Smooth muscle cell of trachea (primary cell): ENCODE measurements at places on chromosomes 1 and 21. TPM values are rescaled to one million over a fixed set of nuclear protein-coding genes. Genes with fewer than 3 reads are reported as not detected.

Gene ATP6V1G3
- not detected in 2 replicates for total RNA-seq

Gene PGLYRP4
- total RNA-seq = not detected in 2 replicates

Gene SPRR1B
- total RNA-seq = not detected in 2 replicates

Gene IL20
- not detected in 2 replicates for total RNA-seq

Gene PROK1
- total RNA-seq = not detected in 2 replicates

Gene F5
- under 0.01 TPM in 1 of 2 replicates, not detected in the other for total RNA-seq

Gene C1orf74
- 3.3 and 4.4 TPM in 2 replicates for total RNA-seq

Gene C1QA
- not detected in 2 replicates for total RNA-seq

Gene SMIM11
- total RNA-seq = 5.1 and 10.4 TPM in 2 replicates

Gene C8B
- not detected in 2 replicates for total RNA-seq

Gene ERG
- 0.44 TPM in 1 of 2 replicates, not detected in the other for total RNA-seq

Gene TACSTD2
- total RNA-seq = 0.15 and 0.33 TPM in 2 replicates

Gene VANGL2
- under 0.01 TPM in 1 of 2 replicates, not detected in the other for total RNA-seq

Gene S100A8
- total RNA-seq = not detected in 2 replicates

Gene ETV3L
- total RNA-seq = not detected in 2 replicates

Gene ADAM30
- total RNA-seq = not detected in 2 replicates

Gene EDARADD
- under 0.01 TPM in 1 of 2 replicates, not detected in the other for total RNA-seq

Gene ANXA9
- total RNA-seq = 0.17 and 0.29 TPM in 2 replicates

Gene RGS4
- 26.3 and 110 TPM in 2 replicates for total RNA-seq

Gene USP16
- 27.1 and 50.6 TPM in 2 replicates for total RNA-seq

Gene GBP6
- under 0.01 and 0.15 TPM in 2 replicates for total RNA-seq

Gene IQGAP3
- total RNA-seq = 3.8 and 50.3 TPM in 2 replicates

Gene C8A
- under 0.01 TPM in 1 of 2 replicates, not detected in the other for total RNA-seq

Gene CRNN
- not detected in 2 replicates for total RNA-seq

Gene CFAP141
- not detected in 2 replicates for total RNA-seq

Gene B3GALT5
- 0.15 and 0.17 TPM in 2 replicates for total RNA-seq
